ENCODE measurements at places on chromosomes 3 and 15.

DNA sequence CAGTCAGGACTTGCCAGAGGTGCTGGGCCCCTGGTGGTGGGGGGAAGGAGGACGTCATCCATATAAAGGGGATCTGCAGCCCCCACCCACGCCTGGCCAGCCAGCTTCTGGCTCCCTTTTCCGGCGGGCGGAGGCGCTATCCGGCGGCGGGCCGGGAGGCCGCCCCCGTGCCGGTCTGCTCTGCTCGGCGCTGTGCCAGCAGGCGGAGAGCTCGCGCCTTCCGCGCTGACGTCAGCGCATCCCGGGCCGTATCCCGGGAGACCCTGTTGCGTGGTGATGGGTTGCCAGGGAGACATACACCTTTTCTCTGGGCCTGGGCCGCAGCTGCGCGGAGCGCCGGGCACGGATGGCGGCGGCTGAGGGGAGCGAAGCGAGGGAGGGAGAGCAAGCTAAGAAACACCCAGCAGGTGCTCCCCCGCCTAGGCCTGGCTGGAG lies 1.1 kb downstream of the FAM131A start:
- peak; percentile 99 for DNase-seq

DNA sequence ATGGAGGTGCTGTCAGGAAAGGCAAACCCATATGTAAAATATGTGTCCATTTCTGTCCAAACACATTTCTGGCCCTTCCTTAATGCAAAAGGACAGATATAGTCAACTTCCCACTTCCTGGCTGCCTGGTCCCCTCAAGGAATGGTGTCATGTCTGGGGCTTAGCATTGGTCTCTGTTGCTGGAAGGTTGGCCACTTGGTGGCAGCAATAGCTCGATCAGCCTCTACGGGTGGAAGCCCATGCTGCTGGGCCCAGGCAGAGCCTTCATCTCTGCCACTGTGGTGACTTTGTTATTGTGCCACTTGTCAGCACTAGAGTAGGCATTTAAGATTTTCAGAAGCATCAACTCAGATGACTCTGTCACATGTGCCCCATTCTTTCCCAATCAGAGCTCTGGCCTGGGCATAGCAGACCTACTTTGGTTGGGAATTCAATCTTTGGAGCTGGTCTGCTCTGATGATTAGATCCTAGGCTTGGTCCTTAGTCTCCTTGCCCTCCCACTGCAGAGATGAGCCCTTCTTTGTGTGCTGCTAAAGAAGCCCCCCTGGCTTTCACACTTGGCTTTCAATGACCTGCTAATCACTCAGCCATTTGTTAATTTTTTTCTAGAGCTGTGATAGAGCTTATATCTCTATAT lies 51.0 kb upstream of the SPSB4 start:
- peak; percentile 29 for DNase-seq

- DNase-seq: no peak
These were observed 19.9 kb upstream of the IL20RB start for GRCh38 chr3:136937851-136938250.

GRCh38 chr3:134511500-134511899 lies 25.6 kb downstream of the CEP63 start:
- no peak for DNase-seq

- no peak for DNase-seq
These were observed at the start of gene UBE2E1 for GRCh38 chr3:23805633-23806533. Gene UBE2E1, plus strand, starts transcription at chr3:23805955. Its CDS starts 1,315 bp downstream, at chr3:23807270.

GRCh38 chr3:14300721-14301399 lies 101.5 kb upstream of the SLC6A6 start:
- no peak for DNase-seq

- no peak for DNase-seq
These were observed 579.9 kb upstream of the ZNF717 start for GRCh38 chr3:76365275-76365674.

GRCh38 chr3:167978486-167978885 lies 117.2 kb downstream of the GOLIM4 start:
- DNase-seq: no peak

- DNase-seq: no peak
These were observed 59.5 kb downstream of the SNRK start for GRCh38 chr3:43345877-43346276.

GRCh38 chr3:193573403-193574191 lies 18.9 kb upstream of the ATP13A4 start:
- DNase-seq: no peak

- DNase-seq: no peak
These were observed 18.1 kb upstream of the ATP13A5 start for GRCh38 chr3:193396451-193397244.

Data from NCI-H2107 (cell line).